SJCRH30 (cell line): ENCODE measurements at places on chromosomes 16 and 17. TPM values are rescaled to one million over a fixed set of nuclear protein-coding genes. Genes with fewer than 3 reads are reported as not detected.

C16orf54 gene
- total RNA-seq = not detected in 2 replicates

CACNA1H gene
- total RNA-seq = 1.4 and 1.7 TPM in 2 replicates

TBC1D3K gene
- not detected in 2 replicates for total RNA-seq

PITPNM3 gene
- 39.2 and 39.7 TPM in 2 replicates for total RNA-seq

CRK gene
- 39.4 and 41.3 TPM in 2 replicates for total RNA-seq

SDR42E2 gene
- not detected in 2 replicates for total RNA-seq

DNA sequence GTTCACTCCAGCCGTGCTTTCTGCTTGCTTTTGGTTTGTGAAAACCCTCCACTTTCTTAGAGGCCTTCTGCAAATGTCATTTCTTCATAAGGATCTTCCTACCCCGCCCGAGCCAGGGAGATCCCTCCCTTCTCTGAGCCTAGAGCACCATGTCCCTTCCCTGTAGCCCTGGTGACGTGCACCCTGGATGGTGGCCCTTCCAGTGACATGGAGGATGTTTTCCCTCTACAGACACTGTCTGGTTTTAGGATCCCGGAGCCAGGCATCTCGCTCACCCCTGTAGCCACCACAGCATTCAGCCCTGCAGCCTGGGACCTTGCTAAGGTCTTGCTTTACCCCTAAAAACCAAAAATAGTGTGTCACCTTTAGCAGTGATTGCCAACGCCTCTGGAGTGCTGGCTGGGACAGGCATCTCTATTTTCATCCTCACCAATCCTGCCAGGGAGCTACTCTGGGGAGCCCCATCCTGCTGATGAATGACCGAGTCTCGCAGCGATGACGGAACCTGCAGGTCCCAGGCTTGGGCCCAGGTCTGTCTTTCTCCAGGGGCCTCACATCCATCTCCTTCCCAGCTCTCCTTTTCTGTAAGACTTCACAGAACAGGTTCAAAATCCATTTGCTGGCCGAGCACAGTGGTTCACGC lies 394.1 kb upstream of the TNRC6C start:
- no peaks in the 10 kb centered on the region for H3K4me1 ChIP-seq
- H3K36me3 ChIP-seq = no peaks in the 10 kb centered on the region
- DNase-seq = no peak
- peaks cover 9% of the 10 kb centered on the region; the same call in 1 of the 2 replicates for H3K27me3 ChIP-seq

DNA sequence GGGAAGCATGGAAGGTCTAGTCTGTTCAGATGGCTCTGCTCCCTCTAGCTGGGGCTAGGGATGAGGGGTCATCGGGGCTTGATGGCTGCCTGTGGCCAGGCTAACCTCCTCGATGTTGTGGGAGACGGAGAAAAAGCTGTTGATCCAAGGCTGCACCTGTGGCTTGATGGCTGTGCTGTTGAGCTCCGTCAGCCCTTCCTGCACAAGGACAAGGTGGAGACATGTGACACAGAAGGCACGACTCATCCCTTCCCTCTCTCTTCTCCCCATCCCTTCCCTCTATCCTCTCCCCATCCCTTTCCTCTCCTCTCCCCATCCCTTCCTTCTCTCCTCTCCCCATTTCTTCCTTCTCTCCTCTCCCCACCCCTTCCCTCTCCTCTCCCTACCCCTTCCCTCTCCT lies 28.2 kb downstream of the FCSK start:
- DNase-seq = no peak
- no peak overlapping the region for H3K27ac ChIP-seq
- no peaks in the 10 kb centered on the region for H3K27me3 ChIP-seq
- H3K36me3 ChIP-seq = no peaks in the 10 kb centered on the region
- H3K4me1 ChIP-seq = no peaks in the 10 kb centered on the region
- H3K4me3 ChIP-seq = no peak overlapping the region

- no peaks in the 10 kb centered on the region for H3K27me3 ChIP-seq
- no peak for DNase-seq
- H3K4me3 ChIP-seq = no peak overlapping the region
Observed at GRCh38 chr16:72508191-72508590, 336.2 kb upstream of the PMFBP1 start.

DNA sequence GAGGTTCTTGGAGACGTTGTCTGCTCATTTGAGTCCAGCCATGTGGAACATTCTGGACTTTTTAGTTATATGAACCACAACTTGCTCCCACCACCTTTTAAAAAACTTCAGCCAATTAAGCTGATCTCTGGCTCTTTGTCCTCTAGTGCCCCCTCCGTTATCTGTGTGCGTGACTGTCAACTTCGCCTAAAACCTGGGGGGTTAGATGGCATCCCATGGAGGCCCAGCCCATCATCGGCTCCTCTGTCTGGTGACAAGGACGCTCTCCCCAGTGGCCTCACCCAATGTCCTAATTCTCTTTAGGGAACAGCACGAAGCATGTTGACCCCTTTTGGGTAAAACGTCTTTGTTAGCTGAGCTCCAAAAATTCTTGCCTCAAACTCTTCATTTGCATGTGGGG lies 341.0 kb upstream of the TNRC6C start:
- no peak overlapping the region for H3K4me3 ChIP-seq
- no peak overlapping the region for H3K27ac ChIP-seq
- no peak for DNase-seq
- peaks cover 6% of the 10 kb centered on the region; the same call in 1 of the 2 replicates for H3K27me3 ChIP-seq
- H3K4me1 ChIP-seq = no peaks in the 10 kb centered on the region

DNA sequence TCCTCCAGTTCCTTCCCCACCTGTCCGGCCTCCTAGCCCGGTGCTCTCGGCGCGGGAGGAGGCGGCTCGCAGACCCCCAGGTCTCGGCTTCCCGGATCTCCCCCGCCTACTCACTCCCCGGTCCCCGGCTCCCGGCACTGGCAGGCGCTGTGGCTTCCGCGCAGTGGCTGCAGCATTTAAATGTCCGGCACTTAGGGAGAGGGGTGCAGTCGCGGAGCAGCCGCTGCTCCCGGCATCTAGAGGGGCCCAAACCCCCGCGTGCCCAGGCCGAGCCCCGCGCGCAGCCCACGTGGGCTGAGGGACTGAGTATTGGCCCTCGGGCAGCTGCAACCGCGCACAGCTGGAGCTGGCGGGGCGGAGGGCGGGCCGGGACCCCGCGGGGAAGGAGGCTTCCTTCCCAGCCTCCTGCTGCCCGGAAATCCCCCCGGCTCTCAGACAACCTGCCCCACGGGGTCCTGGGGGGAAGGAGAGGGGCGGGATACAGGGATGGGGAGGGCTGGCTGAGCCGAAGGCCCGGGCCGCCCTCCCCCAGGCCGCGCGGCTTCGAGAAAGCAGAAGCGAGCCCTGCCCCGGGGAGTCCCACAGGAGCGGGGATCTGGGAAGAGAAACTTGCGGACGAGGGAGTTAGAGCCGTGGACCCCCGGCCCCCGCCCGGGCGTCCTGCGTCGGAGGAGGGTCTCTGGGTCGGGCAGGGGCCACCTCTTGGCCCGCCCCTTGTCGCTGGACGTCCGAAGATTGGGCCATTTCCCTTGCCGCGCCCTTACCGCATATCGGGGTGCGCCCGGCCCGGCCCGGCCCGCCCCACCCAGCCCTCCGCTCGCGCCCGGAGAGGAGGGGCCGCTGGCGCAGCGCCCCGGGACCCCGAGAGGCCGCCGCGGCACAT lies at the start of gene MMP25:
Gene MMP25, plus strand, starts transcription at position 804 of the 883 bp plus-strand sequence. CDS start 357 bp downstream, outside the sequence.
- no peak within 1 kb of the TSS for H3K27ac ChIP-seq
- peak within 1 kb of the TSS; percentile 65 for H3K4me3 ChIP-seq
- H3K4me1 ChIP-seq = no peaks in the 10 kb centered on the region
- peak; percentile 52 for DNase-seq

- DNase-seq = peak; percentile 89
- no peak overlapping the region for H3K27ac ChIP-seq
- no peaks in the 10 kb centered on the region for H3K27me3 ChIP-seq
- no peaks in the 10 kb centered on the region for H3K4me1 ChIP-seq
- H3K4me3 ChIP-seq = no peak overlapping the region
Observed at GRCh38 chr17:31842195-31843069, 16.6 kb downstream of the COPRS start.
